ENCODE measurements at places on chromosomes 3 and 15. TPM values are rescaled to one million over a fixed set of nuclear protein-coding genes. Genes with fewer than 3 reads are reported as not detected.
A peak's percentile ranks its signal among the peaks of the same experiment; 100 is the strongest.

Gene CPNE4
- not detected for total RNA-seq

Gene RARB
- total RNA-seq = not detected

Gene PLSCR4
- total RNA-seq = 4.4 TPM

Gene TGM5
- total RNA-seq = 0.12 TPM

Gene SCAMP5
- total RNA-seq = 0.96 TPM

Gene SLC28A2
- not detected for total RNA-seq

Gene NAALADL2
- 4.2 TPM for total RNA-seq

- no peak for DNase-seq
- no peaks in the 10 kb centered on the region for H3K36me3 ChIP-seq
- H3K4me1 ChIP-seq = peaks cover 47% of the 10 kb centered on the region
Measured at GRCh38 chr3:59425942-59426341, 376.1 kb upstream of the CFAP20DC start.

- H3K4me1 ChIP-seq = peaks cover 15% of the 10 kb centered on the region
- H3K27ac ChIP-seq = no peak within 1 kb of the TSS
- no peaks in the 10 kb centered on the region for H3K36me3 ChIP-seq
- H3K27me3 ChIP-seq = no peaks in the 10 kb centered on the region
Measured at GRCh38 chr3:108822123-108822897, at the start of gene TRAT1. TSS of gene TRAT1 (plus strand) at chr3:108822786. CDS start at chr3:108822928, 142 bp downstream.

DNA sequence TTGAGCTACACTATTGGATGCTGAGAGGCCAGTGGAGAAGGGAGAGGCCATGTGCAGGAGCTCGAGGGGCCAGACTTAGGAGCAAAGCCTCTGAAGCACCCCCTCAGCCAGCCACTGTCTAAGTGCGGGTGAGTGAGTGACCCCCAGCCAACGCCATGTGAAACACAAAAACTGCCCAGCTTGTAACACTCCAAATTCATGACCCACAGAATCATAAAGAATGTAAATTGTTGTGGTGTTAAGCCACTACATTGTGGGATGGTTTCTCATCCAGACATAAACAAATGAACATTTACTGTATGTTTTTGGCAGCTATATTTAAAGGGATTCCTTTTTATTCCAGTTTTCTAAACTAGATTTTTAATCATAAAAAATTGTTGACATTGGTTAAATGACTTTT, 27.2 kb upstream of the TMEM158 start:
- H3K4me1 ChIP-seq = no peaks in the 10 kb centered on the region
- no peak for DNase-seq
- H3K4me3 ChIP-seq = no peak overlapping the region
- H3K27ac ChIP-seq = no peak overlapping the region
- H3K36me3 ChIP-seq = no peaks in the 10 kb centered on the region

DNA sequence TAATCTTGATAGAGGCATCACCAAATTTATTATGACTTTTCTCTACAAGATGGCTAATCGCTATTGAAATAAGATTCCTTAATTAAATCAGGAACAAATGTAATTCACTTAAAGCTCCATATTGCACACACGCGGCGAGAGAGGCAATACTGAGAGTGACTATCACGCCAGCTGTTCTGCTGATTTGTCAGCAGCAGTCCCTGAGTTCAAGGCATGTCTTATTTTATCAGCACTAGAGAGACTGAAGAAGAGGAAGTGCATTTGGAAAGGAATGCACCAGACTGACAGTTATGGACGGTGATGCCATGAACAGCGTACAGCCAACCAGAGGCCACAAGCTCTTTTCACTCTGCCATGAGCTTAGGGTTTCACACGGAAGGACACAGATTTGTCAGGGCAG, 83.6 kb upstream of the SLCO3A1 start:
- no peak overlapping the region for H3K27ac ChIP-seq
- no peak for DNase-seq
- H3K36me3 ChIP-seq = no peaks in the 10 kb centered on the region
- H3K27me3 ChIP-seq = peaks cover 36% of the 10 kb centered on the region

- DNase-seq = no peak
- H3K27ac ChIP-seq = no peak overlapping the region
- no peaks in the 10 kb centered on the region for H3K36me3 ChIP-seq
- H3K4me1 ChIP-seq = peaks cover 8% of the 10 kb centered on the region
Measured at GRCh38 chr3:188721312-188721711, 450.5 kb upstream of the TPRG1 start.

DNA sequence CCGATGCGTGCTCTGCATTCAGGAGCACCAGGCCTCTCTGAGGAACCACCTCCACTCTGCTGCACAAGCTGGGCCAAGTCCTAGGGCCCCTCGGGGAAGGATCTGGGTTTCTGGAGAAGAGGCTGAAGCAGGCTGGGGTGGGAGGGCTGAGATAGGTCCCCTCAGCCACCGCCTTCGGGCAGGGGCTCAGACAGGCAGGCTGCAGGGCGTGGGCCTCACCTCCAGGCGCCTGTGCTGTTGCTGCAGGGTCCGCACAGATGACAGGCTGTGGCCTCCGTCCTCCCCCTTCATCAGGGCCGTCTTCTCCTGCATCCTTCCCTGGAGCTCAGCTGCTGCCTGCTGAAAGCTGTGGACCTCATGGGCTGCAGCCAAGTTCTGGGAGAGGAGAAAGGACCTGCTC, 15.2 kb downstream of the PLA2G4B start:
- no peak overlapping the region for H3K4me3 ChIP-seq
- no peak for DNase-seq
- H3K4me1 ChIP-seq = no peaks in the 10 kb centered on the region
- peaks cover 11% of the 10 kb centered on the region for H3K36me3 ChIP-seq
- no peaks in the 10 kb centered on the region for H3K27me3 ChIP-seq

DNA sequence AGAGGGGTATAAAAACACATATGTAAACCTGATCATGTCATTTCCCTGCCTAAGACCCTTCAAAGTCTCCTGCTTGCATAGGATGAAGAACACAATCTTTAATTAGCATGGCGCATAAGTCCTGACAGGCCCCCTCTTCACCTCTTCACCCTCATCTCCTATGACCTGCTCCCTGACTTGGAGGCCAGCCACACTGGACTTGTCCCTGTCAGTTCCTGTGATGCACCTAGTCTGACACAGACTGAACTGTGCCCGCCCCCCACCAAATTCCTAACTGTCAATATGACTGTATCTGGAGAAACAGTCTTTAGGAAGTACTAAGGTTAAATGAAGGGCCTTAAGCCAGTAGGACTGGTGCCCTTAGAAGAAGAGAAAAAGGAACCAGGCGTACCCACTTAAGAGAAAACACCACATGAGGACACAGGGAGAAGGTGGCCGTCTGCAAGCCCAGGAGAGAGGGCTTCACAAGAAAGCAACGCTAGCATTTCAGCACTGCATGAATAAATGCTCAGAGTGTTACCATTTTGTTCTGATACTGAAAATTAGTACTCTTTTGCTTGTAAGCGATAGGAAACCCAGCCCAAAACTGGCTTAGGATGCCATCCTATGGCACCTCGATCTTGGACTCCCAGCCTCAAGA, 34.0 kb downstream of the MRPL46 start:
- DNase-seq = no peak
- no peaks in the 10 kb centered on the region for H3K36me3 ChIP-seq
- H3K27ac ChIP-seq = no peak overlapping the region
- no peak overlapping the region for H3K4me3 ChIP-seq
- no peaks in the 10 kb centered on the region for H3K4me1 ChIP-seq

GRCh38 chr15:67815036-67815592, 10.2 kb upstream of the SKOR1 start:
- H3K36me3 ChIP-seq = no peaks in the 10 kb centered on the region
- H3K27me3 ChIP-seq = peaks cover under 1% of the 10 kb centered on the region
- no peak overlapping the region for H3K27ac ChIP-seq
- H3K4me3 ChIP-seq = no peak overlapping the region
- DNase-seq = no peak

- H3K4me3 ChIP-seq = no peak overlapping the region
- H3K4me1 ChIP-seq = peaks cover 14% of the 10 kb centered on the region
- H3K27me3 ChIP-seq = no peaks in the 10 kb centered on the region
- H3K36me3 ChIP-seq = peaks cover 77% of the 10 kb centered on the region
Measured at GRCh38 chr3:126467611-126467955, 8.1 kb downstream of the ZXDC start.

DNA sequence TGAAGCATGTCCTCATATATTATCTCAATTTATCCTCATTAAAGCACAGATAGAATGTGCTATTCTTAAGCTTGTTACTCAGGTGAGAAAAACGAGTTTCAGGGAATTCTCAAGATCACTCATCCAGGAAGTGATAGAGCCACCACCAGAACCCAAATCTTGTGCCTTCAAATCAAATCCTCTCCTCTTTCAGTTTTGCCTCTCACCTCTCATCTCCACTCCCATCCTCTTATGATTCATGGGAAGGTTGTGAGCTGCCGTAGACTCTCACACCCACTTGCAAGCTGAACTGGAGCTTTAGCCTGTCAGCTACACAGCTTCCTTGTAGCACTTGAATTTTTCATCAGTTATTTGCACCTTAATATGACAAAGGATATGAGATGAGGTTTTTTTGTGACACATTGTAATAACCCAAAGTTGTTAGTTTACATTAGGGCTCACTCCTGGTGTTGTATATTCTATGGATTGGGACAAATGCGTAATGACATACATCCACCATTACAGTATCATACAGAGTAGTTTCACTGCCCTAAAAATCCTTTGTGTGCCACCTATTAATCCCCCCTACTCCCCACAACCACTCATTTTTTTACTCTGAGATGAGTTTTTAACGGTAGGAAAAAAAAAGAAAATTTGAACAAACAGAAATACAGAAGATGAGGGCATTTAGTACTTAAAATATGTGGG, 25.7 kb downstream of the GPR15 start:
- no peak overlapping the region for H3K27ac ChIP-seq
- DNase-seq = no peak

DNA sequence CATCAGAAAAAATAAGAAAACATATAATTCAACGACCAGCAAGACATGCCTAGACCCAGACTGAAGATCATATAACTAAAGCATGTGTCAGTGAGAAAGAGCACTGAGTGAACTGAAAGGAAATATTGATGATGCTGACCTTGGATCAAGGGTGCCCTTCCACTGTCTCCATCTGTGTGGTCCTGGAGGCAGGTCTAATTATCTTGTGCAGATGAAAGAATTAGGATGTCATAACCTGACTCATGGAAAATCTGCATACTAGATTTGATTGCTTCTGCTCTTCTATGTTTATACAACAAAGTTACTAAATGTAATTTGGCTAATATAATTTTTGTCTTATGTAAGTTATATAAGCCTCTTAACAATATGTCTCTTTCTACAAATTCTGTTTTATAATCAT, 264.6 kb upstream of the TGFBR2 start:
- DNase-seq = no peak
- H3K4me1 ChIP-seq = peaks cover 35% of the 10 kb centered on the region
- no peaks in the 10 kb centered on the region for H3K36me3 ChIP-seq
- no peak overlapping the region for H3K4me3 ChIP-seq
- H3K27ac ChIP-seq = peak overlapping the region; percentile 94

GRCh38 chr15:37652646-37653417, 281.6 kb upstream of the TMCO5A start:
- H3K4me3 ChIP-seq = no peak overlapping the region
- H3K27ac ChIP-seq = no peak overlapping the region
- H3K4me1 ChIP-seq = no peaks in the 10 kb centered on the region
- no peaks in the 10 kb centered on the region for H3K27me3 ChIP-seq
- no peaks in the 10 kb centered on the region for H3K36me3 ChIP-seq

DNA sequence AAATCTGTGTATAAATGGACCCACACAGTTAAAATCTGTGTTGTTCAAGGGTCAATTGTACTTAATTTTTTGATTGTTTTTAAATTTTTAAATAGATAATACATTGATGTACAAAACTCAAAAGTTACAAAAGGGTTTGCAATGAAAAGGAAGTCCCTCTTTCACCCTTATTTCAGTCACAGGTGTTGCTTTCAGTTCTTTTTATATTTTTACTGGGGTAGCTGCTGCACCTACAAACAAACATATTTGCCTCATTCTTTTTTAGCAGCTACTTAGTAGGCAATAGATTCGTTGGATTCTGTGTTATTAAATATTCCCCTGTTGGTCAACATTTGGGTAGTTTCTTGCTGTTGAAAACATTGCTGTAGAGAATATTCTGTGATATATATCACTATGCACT, 44.4 kb downstream of the PIAS1 start:
- no peak for DNase-seq
- H3K4me1 ChIP-seq = peaks cover 6% of the 10 kb centered on the region
- no peak overlapping the region for H3K27ac ChIP-seq
- peaks cover 79% of the 10 kb centered on the region for H3K36me3 ChIP-seq
- no peaks in the 10 kb centered on the region for H3K27me3 ChIP-seq

DNA sequence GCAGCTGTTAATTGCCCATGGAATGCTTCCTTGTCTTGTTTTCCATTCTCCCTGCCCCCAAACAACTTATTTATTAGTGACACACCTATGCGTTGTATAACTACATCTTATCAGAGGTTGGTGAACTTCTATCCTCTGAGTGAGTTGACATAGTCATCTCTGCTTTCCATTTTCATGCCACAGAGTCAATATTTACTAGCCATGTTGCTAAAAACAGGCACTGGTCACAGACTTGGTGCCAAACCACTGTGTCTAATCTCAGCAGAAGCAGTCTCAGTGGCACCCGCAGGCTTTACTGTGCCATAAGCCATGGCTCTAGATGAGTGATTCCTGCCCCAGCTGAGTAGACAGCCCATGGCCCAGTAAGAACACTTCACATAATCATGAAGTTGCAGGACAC, 26.5 kb downstream of the DAPK2 start:
- H3K27ac ChIP-seq = no peak overlapping the region
- H3K4me1 ChIP-seq = peaks cover 31% of the 10 kb centered on the region
- H3K36me3 ChIP-seq = peaks cover 4% of the 10 kb centered on the region
- DNase-seq = no peak
- H3K27me3 ChIP-seq = no peaks in the 10 kb centered on the region

DNA sequence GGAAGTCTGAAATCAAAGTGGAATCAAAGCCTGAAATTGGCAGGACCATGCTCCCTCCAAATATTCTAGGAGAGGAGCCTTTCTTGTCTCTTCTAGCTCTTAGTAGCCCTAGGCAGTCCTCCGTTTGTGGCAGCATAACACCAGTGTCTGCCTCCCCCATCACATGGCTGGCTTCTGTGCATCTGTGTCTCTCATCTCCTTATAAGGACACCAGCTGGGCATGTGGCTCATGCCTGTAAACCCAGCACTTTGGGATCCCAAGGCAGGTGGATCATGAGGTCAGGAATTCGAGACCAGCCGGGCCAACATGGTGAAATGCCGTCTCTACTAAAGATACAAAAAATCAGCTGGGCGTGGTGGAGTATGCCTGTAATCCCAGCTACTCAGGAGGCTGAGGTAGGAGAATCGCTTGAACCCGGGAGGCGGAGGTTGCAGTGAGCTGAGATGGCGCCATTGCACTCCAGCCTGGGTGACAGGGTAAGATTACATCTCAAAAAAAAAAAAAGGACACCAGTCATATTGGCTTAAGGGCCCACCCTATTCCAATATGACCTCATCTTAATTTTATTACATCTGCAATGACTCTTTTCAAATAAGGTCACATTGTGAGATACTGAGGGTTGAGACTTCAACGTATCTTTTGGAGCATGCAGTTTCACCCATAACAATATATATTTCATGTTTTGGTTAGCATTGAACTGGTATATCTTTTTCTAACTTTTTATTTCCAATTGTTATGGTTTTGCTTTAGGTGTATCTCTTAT, 148.0 kb upstream of the TPM1 start:
- no peak overlapping the region for H3K4me3 ChIP-seq
- peaks cover 54% of the 10 kb centered on the region for H3K4me1 ChIP-seq
- no peak for DNase-seq
- H3K27me3 ChIP-seq = no peaks in the 10 kb centered on the region
- peak overlapping the region; percentile 46 for H3K27ac ChIP-seq
- peaks cover 7% of the 10 kb centered on the region for H3K36me3 ChIP-seq
